ELF-1 (cell line): ENCODE measurements at places on chromosomes 3 and 15.

GRCh38 chr15:96501362-96501761 lies 170.9 kb downstream of the NR2F2 start:
- DNase-seq, result no peak

- DNase-seq, result no peak
Observed at GRCh38 chr3:172154768-172155664, 115.6 kb downstream of the FNDC3B start.

- no peak for DNase-seq
Observed at GRCh38 chr15:63331456-63331855, 50.2 kb downstream of the CA12 start.

DNA sequence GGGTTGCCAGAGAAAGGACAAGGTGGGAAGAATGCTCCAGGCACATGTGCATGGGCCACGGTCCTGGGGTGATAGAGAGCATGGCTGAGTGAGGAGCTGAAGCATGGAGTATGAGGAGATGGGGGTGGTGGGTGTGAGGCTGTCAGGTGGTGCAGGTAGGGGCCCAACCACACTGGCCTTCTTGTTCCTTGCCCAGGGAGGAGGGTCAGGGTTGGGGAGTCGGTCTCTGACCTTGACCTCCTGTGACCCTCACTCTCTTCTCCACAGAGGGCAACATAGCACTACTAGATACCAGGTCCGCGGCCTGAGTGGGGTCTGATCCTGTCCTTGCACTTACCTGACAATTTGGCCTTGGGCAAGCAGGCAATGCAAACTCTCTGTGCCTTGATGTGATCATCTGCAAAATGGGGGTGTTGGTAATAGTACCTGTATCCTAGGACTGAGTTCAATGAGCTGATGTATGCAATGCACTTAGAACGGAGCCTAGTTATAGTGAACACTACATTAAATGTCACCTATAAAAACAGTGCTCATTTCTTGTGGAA lies 75.2 kb downstream of the EEFSEC start:
- DNase-seq, result no peak

- DNase-seq, result no peak
Observed at GRCh38 chr3:143084856-143085731, 34.5 kb upstream of the CHST2 start.

- no peak for DNase-seq
Observed at GRCh38 chr3:50369012-50369670, 9.8 kb upstream of the TMEM115 start.

DNA sequence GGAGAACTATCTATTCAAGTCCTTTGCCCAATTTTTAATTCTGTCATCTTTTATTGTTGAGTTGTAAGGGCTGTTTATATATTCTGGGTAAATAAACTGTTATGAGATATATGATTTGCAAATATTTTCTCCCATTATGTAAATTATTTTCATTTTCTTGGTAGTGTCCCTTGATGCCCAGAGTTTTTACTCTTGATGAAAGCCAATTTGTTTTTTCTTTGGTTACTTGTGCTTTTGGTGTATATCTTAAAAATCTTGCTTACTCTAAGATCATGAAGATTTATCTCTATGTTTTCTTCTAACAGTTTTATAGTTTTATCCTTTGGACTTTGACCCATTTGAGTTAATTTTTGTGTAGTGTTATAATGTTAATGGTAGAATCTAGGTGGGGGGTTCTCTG lies 44.5 kb downstream of the TIMP4 start:
- no peak for DNase-seq

DNA sequence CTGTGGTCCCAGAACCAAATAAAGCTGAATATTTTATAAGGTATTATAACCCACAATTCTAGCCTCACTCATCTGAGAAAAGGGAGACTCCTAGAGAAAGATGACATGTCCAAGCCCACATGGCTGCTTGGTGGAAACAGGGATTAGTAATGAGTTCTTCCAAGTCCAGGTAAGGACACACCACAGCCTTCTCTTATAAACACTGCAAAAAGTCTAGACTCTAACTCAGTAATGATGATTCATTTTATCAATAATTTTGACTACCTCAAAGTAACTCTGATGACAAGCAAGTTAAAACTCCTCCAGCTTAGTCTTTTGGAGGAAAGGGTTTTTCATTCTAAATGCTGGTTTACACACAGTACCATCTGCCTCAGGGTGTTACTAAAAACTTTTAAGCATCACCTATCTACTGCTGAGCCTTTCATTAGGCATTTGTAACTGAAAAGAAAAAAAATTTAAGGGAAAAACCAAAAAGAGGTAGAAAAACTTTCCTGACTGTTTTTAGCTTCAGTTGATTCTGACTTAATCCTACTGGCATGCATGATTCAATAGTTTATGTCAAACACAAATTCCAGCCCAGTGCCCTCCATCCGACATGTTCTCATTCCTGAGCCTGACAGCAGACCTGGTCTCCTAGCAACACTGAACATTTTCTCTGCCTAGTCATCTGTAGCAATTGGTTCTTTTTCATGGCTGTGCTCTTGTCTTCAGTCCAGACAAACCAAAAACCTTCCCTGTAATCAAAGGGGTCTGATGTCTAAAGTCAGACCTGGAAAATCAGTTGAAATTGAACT lies 43.9 kb downstream of the P3H2 start:
- DNase-seq, result peak; percentile 52

DNA sequence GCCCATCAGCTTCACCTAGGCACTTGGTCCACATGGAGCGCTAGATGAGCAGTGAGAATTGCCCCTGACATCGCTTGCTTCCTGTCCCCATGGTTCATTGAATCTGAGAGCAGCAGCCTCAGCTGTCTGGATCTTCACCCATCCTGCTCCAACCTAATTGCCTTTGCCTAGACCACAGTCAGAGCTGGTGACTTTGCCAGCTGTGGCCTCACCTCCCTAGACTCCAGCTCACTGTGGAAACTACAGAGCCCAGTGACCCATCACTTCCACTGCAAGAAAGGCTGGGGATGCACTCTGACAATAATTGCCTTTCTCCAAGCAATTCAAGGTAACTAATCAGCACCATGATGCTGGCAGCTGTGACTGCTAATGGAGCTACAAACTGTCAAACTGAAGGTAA lies 30.6 kb upstream of the SLC6A1 start:
- DNase-seq, result no peak

DNA sequence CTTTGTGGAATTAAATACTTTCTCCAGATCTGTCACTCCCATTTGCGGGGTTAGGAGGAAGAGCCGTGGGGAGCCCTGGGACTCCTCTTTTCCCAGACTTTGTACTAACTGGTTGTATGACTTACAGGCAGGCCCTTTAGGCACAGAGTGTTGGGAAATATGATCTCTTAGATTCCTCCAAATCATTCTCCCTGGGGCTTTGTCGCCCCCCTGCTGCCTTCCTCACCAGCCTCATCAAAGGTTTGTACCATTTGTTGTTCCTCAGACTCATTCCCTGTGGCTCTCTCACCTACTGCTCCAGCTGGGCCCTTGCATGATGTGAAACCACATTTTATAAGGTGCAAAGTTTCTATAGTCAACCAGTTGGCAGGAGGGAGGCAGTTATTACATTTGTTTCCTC lies 56.4 kb downstream of the CRYGS start:
- peak; percentile 64 for DNase-seq

GRCh38 chr3:99895703-99896441 lies 78.2 kb downstream of the CMSS1 start:
- DNase-seq, result no peak

DNA sequence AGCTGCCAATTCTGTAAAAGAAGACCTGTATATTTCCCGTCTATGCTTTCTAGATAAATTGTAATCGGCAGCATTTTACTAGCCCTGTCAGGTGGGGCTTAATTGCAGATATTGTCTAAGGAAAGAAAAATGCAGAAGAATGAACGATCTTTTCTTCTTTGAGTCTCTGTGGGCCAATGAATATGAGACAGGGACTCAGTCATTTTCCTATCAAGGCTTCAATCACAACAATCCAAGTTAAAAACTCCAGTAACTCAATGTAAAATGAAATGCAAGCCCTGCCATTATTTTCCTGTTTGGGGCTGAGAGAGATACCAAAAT lies 313.9 kb downstream of the MECOM start:
- no peak for DNase-seq

DNA sequence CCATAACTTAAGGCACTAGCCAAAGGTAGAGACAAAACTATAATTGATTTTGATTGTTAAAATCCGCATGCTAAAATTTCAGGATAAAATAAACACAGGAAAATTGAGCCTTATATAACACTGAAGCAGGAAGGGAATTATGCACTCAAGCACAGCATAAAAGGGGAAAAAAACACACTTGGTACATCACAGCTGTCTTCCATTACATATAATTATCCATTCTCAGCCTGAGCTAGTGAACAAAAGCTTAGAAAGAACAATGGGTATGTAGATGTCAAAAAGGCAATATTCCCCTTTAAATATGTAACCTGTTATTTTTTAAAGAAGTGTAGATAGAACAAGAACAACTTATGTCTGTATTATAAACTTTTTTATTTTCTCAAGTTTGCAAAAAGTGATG lies 899.2 kb downstream of the ROBO1 start:
- DNase-seq, result no peak

DNA sequence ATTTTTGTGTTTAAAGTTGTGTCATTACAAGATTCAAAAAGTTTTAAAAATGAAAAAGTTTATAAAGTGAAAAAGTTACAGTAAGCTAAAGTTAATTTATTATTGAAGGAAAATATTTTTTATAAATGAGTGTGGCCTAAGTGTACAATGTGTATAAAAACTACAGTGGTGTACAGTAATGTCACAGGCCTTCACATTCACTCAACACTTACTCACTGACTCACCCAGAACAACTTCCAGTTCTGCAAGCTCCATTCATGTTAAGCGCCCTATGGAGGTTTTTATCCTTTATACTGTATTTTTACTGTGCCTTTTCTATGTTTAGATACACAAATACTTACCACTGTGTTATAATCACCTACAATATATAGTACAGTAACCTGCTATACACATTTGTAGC lies 76.3 kb downstream of the DTWD1 start:
- no peak for DNase-seq

- DNase-seq, result no peak
Observed at GRCh38 chr15:40904552-40905201, 10.4 kb downstream of the VPS18 start.

DNA sequence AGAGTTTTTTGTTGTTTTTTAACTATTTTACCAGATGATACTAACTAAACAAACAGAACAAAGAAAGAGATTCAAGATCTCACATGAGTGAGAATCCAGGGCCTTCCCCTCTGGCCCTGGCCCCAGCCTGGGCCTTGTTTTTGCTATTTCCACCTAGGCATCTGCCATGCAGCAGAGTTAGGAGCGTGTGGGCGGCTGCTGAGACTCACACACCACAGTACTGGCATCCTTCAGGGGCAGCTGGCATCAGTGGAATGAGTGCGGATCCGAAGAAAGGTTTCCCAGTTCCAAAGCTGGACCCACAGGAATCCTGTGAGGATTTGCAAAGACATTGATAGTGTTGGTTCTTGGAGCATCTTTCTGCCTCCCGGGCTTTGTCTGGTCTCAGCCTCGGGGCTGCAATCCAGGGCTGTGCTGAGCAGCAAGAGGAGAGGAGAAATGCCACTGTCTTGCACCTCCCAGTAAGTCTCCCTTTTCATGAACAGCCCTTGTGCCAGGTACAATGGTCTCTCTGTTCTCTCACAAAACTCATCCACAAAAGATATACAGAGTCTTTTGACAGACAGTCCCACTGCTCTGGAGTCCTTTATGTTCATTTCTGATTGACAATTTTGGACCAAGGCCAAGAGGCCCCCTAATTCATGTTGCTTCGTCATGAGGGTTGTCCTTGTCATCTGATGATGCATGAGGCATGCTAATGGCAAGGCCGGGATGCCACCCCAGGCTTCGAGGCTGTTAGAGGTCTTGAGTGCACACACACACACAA lies 46.6 kb downstream of the APH1B start:
- DNase-seq, result no peak

DNA sequence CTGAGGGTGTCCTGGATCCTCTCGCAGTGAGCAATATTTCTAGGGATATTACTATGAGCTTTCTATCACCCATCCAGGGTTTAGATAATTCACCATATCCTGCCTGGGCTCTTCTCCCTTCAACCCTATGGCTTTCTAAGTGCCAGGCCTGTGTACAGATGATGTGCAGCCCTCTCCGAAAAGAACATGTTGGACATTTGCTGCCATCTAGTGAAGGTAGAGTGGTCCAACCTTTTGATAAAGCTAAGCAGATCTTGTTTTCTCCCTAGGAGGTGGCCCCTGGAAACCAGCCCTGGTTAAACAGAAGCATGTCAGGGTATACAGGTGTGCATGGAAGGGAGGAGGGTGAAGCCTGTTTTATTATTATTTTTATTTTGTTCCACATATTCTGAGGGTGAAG lies 27.9 kb upstream of the SCN10A start:
- DNase-seq, result peak; percentile 47

- no peak for DNase-seq
Observed at GRCh38 chr15:45187578-45187893, 230 bp downstream of the SHF start.

- no peak for DNase-seq
Observed at GRCh38 chr3:130374908-130375307, 29.4 kb downstream of the COL6A5 start.

GRCh38 chr3:172379372-172379771 lies 68.9 kb downstream of the GHSR start:
- no peak for DNase-seq

GRCh38 chr3:197398286-197398878 lies 100.0 kb upstream of the DLG1 start:
- no peak for DNase-seq

DNA sequence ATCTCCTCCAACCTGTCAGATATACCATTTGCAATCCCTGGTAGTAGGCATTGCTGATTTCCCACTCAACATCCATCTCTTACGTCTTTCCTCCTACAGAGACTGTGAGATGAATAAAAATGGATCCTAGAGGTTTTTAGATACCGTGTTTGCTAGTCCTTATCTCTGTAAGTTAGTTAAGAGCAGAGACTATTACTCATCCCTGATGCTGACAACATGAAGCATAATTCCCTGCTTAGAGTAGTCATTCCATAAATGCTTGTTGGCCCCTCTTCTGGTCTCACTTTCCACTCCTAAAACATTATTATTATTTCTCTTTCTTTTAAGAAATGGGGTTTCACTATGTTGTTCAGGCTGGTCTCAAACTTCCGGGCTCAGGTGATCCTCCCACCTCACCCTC lies 136.2 kb downstream of the RTP4 start:
- DNase-seq, result no peak

- DNase-seq, result no peak
Observed at GRCh38 chr15:74252291-74252690, 16.2 kb downstream of the CCDC33 start.

DNA sequence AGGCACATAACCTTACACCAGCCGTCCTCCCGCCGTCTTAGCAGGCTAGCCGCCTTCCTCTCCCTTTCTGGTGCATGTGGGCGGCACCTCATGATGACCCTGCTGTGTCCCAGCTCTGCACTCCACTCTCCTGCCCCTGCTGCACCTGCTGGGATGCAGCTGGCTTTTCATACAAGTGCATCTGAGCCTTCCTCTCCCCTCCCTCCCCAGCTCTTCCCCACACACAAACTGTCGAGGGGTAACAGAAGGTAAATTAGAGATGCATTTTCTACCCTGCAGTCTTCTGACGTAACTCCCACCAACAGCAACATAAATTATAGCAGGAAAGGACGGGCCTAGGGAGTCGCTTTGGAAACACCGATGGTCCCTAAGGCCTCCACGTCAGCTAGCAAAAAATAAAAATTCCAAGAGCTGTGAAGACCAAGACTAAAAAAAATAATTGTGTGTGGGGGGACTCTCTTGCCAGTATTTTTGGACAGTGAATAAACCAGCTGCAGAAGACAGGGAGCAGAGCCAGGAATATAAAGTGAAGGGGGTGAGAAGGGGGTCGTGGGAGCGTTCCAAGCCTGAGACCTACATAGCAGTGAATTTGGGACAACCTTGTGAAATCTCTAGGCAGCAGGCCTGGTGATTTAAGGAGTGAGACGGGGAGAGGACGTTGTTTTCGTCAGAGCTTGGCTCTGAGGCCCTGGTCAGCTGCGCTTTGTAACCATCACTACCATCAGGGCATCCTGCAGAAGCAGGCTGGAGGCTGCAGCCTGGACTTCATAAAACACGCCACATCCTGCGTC lies 216.2 kb downstream of the ADAMTS17 start:
- DNase-seq, result no peak
